Right renal cortex interstitium (tissue), 3 donors: ENCODE measurements at places on chromosomes 16 and 17. TPM values are rescaled to one million over a fixed set of nuclear protein-coding genes. Genes with fewer than 3 reads are reported as not detected.

Gene KRT20
- not detected for polyA plus RNA-seq

Gene ABCA10
- 1.5 TPM for polyA plus RNA-seq

Gene GJC1
- 23.4 TPM for polyA plus RNA-seq

Gene SPN
- polyA plus RNA-seq = 2.6 TPM

Gene HS3ST3B1
- 27.9 TPM for polyA plus RNA-seq

Gene ACE
- 12.7 TPM for polyA plus RNA-seq

Gene LCAT
- polyA plus RNA-seq = 13.4 TPM

Gene KRTAP4-4
- polyA plus RNA-seq = not detected
